HS-5 (cell line): ENCODE measurements at places on chromosomes 1 and 21.

GRCh38 chr21:26967062-26967913 is at the start of gene ADAMTS5:
Gene ADAMTS5 (minus strand): TSS chr21:26967088. CDS start chr21:26966391, 697 bp downstream.
- peak; percentile 42 for DNase-seq

DNA sequence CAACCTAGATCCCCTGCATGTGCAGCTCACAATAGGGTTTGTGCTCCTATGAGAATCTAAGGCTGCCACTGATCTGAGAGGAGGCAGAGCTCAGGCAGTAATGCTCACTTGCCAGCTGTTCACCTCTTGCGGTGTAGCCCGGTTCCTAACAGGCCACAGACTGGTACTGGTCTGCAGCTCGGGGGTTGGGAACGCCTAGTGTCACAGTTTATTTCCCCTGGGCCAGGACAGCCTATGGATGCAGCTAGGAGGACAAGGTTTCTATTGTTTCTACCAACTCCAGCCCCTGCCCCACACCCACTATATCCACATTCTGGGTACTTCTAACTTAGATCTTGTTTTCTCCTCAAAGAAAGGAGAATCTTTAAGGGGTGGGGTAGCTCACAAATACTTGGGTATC is 58.7 kb upstream of the PRRC2C start:
- DNase-seq: no peak

DNA sequence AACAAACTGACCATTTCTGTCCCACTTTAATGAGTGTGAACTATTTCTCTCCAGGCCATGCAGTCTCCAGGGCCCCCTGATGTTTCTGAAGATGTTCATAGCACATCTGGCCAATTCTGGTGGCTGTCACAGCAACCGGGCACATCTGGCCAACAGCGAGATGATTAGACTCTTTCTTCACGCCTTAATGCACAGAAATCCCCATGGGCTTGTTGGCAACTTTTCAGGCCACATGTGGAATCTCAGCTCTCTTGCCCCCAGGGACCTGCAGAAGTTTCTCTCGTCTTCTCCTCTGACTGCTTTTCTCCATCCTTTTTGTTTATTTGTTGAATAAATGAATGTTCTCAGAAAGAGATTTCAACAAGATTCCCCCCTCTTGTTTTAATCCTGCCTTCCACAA is 71.2 kb upstream of the HMGB4 start:
- DNase-seq: no peak

DNA sequence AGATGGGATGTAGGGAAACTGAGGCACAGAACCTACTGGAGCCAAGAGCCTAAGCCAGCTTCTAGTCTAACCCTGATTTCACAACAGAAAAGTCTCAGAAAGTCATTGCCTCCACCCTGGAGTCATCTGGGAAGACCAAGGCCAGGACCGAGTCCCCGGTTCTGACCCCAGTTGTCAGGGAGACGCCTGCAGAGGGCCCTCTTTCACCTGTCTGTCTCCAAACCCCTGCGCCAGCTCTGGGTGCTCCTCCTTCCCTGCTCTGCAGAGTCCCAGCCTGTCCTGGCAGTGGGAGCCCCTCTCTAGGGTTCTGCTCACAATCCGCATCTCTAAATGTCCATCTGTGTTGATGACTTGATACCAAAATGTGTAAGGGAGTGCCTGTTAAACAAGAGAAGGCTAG is 149.7 kb downstream of the PGBD5 start:
- DNase-seq: no peak

DNA sequence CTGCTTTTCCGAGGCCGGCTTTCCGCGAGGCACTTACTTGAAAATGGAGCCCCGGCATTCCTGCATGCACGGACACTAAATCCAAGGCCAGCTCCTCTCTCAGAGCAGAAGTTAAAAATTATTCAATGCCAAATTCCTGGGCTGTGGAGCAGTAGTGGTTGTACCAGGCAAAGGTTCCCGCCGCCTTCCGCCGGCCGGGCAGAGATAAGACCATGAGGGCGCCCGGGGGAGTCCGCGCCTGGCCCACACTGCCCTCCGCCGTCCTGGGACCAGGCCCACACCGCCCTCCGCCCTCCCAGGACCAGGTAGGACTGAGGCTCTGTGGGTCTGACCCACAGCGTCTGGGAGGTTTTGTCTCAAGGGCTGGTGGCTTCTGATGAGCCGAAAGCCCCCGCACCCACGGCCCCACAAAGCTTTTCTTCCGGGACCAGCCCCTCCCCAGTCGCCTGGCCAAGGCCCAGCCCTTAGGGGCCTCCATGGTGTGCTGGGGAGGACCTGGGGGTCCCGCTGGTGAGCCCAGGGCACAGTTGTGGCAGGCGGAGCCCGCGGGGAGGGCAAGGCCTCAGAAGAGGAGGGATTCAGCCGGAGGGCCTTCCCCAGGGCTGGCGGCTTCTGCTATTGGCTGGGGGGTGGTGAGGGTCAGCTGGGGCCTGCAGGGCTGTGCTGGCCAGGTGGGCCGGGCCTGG is 12.7 kb upstream of the C1orf159 start:
- no peak for DNase-seq

- DNase-seq: peak; percentile 68
Observed at GRCh38 chr1:246214708-246215509, 292.2 kb downstream of the SMYD3 start.

GRCh38 chr1:23396380-23396779 is 26.7 kb upstream of the ZNF436 start:
- DNase-seq: no peak

- DNase-seq: no peak
Observed at GRCh38 chr1:64388336-64388735, 81.6 kb upstream of the CACHD1 start.

- no peak for DNase-seq
Observed at GRCh38 chr1:179824265-179824664, 53.3 kb downstream of the TOR1AIP2 start.

GRCh38 chr1:22137004-22137720 is 5.7 kb downstream of the WNT4 start:
- no peak for DNase-seq

- DNase-seq: no peak
Observed at GRCh38 chr1:29312469-29313461, 76.4 kb downstream of the PTPRU start.

GRCh38 chr21:38758501-38759214 is 47.1 kb upstream of the ETS2 start:
- DNase-seq: no peak

- DNase-seq: peak; percentile 89
Observed at GRCh38 chr1:12596007-12596821, 21.8 kb downstream of the DHRS3 start.
